ENCODE measurements at places on chromosomes 6 and 20. TPM values are rescaled to one million over a fixed set of nuclear protein-coding genes. Genes with fewer than 3 reads are reported as not detected.
A peak's percentile ranks its signal among the peaks of the same experiment; 100 is the strongest.

MCCD1 gene
- total RNA-seq = not detected

PACSIN1 gene
- total RNA-seq = 9.3 TPM

DNA sequence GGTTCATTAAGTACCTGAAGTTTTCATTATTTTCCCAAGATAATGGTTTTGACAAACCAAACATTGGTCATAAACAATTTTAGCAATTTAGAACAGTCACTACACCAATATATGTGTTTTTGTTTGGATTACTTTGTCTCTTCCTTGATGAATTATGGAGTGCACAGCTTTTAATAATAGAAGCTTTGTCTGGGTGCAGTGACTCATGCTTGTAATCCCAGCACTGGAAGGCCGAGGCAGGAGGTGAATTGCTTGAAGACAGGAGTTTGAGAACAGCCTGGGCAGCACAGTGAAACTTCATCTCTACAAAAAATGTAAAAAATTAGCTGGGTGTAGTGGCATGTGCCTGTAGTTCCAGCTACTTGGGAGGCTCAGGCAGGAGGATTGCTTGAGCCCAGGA lies 89.4 kb upstream of the ANKEF1 start:
- DNase-seq = no peak

DNA sequence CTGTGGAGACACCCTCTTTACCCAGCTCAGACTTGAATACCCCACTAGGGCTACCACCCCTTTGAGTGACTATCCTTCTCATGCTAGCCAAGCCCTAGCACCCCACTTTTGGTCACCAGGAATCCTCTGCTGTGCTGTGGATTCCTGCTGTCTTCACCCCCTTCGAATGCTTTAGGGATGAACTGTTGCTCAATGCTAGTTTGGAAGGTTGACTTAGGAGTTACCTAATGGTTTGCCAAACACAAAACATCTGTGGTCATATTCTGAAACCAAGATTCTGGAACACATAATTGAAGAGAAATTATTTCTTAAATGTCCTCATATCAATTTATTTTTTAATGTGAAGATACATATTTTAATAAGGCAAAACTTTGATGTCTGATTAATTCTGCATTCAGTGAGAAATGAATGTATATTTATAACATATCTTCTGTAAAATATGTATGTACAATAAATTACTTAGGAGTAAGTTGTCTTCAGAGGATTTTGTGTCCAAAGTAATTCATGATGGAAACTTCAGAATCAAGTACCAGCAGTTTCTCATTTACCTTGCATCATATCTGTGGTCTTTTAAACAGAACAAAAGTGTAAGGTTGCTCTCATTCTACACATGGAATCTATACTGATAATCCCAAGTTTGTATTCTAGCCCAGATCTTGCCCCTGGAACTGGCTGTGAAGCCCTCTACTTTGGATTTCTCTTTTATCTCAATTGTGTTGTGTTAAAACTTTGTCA lies 46.9 kb downstream of the TMEM200A start:
- DNase-seq = no peak

- peak; percentile 59 for DNase-seq
Measured at GRCh38 chr6:41591859-41592502, 45.8 kb downstream of the FOXP4 start.

DNA sequence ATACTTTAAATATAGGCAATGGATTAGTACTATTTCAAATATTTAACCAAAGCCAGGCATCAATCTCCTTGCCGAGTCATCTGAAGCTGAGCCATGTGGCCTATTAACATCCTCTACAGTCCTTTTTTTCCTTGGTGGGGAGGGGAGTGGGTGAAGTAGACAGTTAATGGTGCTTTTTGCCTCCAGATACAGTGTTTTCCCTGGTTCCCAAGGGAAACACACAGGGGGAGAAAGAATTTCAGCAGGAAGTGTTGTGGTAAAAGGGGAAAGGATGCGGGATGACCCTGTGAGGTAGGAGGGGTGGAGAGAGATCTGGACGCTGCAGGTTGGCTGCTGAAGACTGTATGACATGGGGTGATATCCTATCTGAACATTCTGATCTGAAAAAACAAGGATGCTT lies 9.6 kb downstream of the CLDN20 start:
- no peak for DNase-seq

DNA sequence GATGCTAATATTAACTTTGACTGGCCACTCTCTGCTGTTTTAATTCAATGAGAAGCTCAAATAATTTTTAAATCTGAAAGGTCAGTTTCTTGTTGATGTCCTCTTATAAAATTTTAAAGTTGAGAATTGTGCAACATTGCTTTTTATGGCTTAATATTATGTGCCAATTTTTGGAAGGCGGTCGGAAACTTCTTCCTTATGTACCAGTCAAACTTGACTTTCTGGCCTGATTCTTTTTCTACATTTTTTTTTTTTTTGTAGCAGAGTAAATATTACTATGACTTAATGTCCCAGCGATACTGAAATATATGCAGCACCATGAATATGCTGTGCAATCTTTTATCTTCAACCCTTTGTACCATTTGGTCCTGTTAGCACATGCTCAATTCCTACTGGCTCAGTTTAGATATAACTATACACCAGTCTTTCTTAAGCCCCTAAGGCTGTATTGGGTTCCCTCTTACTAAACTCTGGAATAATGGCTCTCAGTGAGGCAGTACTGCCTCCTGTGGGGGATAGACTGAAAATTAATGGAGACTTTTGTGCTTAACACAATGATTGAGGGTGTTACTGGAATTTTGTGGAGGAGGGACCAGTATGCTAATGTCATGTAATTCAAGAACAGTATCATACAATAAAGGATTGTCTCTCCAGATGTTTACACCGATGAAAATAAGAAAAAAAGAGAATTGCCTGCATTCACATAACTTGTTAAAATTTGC lies 156.4 kb upstream of the SYNCRIP start:
- no peak for DNase-seq

DNA sequence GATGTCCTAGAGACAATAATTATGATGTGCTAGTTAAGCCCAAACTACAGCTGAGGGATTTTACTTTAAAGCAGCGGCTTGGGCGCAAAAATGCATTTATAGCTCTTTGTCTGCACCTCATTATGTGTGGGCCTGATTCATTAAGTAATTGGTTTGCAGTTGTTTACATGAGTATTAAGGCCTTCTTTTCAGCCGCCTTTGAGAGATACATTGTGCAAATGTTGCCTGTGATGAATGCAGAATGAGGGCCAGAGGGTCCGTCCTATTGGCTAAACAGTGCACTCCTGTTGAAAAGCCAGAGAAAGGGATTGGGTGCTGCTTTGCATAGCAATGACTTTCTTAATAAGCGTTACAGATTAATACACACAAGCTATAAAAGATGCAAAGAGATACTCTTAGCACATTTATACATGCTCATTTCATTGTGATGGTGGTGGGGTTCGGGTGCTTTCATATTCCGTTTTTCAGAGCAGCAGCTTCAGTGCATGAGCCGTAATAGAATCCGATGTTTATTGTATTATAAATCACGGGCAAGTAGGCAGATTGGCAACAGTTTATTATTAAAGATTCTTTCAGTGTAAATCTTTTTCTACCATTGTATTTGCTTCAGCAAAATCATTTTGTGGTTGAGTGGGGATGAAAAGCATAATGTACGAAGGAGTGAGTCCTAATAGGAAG lies 68.2 kb upstream of the XRN2 start:
- no peak for DNase-seq

DNA sequence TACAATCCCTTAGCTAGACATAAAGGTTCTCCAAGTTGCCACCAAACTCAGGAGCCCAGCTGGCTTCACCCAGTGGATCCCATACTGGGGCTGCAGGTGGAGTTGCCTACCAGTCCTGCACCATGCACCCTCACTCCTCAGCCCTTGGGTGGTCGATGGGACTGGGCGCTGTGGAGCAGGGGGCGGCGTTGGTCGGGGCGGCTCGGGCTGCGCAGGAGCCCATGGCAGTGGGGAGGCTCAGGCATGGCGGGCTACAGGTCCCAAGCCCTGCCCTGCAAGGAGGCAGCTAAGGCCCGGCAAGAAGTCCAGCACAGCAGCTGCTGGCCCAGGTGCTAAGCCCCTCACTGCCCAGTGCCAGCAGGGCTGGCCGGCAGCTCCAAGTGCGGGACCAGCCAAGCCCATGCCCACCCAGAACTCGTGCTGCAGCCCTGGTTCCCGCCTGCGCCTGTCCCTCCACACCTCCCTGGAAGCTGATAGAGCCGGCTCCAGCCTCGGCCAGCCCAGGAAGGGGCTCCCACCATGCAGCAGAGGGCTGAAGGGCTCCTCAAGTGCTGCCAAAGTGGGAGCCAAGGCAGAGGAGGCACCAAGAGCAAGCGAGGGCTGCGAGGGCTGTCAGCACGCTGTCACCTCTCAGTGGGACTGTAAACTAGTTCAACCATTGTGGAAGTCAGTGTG lies 912.1 kb downstream of the PHF3 start:
- peak; percentile 44 for DNase-seq

DNA sequence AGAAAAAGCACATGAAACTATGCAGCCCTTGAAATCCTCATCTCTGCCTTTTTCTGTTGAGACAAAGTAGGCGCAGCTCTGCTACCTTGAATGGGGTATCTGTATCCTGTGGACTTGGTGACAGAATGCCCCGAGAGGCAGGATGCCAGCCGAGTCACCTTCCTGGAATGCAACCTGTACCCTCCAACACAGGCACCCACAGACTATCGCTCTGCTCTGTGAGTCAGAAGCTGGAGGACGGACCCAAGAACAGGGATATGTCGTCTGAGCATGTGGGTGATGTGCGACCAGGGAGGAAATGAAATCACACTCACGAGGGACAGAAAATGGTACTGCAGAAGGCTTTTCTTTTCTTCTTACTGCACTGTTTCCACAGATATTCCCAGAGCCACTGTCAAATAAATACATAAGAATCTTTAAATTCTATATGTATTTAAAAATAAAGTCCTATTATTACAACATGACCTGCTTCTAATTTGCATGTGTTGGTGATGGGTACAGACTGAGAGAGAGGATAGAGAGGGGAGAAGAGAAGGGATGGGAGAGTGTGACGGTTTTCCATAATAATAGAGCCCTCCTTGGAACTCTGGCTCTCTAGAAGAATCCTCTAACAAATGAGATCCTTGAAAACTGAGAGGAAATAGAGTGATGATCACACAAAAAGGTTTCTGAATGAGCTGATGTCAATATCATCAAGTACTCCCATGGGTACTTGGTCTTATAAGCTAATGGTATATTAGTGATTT lies 308.1 kb downstream of the FOXC1 start:
- DNase-seq = no peak

- peak; percentile 75 for DNase-seq
Measured at GRCh38 chr6:30554962-30555815, 1.1 kb downstream of the GNL1 start.

- no peak for DNase-seq
Measured at GRCh38 chr6:148223424-148223842, 119.2 kb upstream of the SASH1 start.

DNA sequence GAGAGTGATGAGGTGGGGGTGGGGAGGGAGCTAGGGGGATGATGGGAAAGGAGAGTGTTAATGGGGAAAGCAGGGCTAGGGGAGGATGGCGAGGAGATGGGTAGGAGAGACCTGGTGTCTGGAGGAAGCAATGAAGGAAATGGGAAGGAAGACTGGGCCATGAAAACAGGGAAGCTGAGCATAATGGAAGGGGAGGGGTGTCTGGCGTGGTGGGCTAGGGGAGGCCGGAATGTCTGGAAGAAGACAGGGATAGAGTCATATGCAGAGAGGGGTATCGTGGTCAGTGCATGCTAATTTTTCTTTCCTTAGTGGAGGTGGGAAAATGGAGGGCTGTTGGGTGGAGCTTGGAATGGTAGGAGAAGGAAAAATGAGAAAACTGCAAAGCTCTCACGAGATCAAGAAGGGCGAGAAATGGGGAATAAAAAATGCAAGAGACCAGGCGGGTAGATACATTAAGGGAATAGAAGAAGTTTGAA lies 423 bp downstream of the KLHDC3 start:
- DNase-seq = no peak

- DNase-seq = no peak
Measured at GRCh38 chr20:54044156-54044555, 26.2 kb downstream of the BCAS1 start.

GRCh38 chr6:54072635-54073313 lies 38.5 kb upstream of the MLIP start:
- no peak for DNase-seq

- DNase-seq = peak; percentile 43
Measured at GRCh38 chr6:157433678-157434081, 52.7 kb downstream of the ZDHHC14 start.

DNA sequence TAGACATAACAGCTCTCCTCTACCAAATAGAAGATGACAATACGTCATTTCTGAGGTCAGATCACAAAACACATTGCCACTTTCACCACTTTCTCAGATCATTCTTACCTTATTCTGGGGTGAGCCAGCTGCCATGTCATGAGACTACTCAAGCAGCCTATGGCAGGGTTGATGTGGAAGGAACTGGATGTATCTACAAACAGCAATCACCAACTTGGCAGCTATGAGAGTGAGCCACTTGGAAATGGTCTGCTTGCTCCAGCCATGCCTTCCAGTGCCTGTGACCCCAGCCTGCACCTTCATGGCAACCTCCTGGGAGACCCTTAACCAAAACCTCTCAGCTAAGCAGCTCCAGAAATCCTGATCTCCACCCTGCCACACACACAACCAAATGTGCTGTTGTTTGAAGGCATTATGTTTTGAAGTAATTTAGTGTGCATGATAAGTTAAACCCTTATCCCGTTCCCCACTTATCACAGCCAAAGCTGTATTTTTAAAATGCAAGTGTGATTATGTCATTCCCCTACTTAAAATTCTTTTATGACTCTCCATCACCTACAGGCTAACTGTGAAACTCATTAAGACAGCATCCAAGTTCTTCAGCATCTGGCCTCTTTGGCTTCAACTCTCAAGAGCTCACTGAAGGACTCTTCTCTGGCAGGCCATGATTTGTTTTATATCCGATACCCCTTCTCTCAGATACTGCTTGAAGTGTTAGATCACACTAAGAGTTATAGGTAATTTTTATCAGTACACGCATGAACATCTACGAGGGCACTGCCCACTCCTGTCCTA lies 150.6 kb downstream of the LY86 start:
- no peak for DNase-seq

- no peak for DNase-seq
Measured at GRCh38 chr20:57605045-57605444, 15.2 kb downstream of the ZBP1 start.

DNA sequence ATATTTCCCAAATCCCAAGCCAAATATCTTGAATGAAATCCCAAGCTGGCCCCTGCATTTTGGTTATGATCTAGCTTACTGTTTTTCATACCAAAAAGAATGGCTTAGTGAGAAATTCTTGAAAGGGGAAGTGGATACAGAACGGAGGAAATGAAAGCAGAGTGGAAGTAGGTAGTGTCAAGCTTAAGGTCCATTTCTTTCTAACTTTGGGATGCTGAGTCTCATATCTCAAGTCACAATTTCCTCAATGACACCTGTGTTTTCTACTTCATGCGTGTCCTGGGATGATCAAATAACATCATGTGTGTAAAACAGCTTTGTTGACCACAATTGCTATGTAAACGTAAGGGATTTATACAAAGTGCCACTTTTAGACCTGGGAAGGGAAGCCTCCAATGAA lies 238.8 kb upstream of the SLC35B3 start:
- no peak for DNase-seq

Data from heart left ventricle (tissue), 16 donors.